NCI-H1417 treated with DMSO at 0.1 percent for 48 hours (cell line): ENCODE measurements at places on chromosomes 13 and 19.

DNA sequence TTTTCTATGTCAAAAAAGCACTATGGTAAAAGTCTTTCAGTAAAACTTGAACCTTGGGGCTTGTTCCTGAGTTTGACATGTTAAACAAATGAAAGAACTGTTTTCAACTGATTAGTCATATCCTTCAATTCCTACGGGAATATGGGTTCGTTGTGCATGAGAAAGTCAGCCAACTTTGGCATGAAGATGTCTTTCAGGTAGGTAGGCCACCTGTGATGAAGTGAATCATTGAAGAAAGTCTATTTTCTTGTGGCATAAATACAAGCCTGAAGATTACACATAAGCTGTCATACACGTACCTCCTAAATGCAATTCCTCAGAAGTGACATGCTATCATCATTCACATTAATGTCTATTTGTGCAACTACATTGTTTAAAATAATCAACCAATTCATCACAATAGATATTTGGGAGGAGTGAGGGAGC lies 513.0 kb downstream of the IRS2 start:
- no peak for DNase-seq

- DNase-seq: no peak
Observed at GRCh38 chr19:47267350-47267759, 7.3 kb upstream of the INAFM1 start.

DNA sequence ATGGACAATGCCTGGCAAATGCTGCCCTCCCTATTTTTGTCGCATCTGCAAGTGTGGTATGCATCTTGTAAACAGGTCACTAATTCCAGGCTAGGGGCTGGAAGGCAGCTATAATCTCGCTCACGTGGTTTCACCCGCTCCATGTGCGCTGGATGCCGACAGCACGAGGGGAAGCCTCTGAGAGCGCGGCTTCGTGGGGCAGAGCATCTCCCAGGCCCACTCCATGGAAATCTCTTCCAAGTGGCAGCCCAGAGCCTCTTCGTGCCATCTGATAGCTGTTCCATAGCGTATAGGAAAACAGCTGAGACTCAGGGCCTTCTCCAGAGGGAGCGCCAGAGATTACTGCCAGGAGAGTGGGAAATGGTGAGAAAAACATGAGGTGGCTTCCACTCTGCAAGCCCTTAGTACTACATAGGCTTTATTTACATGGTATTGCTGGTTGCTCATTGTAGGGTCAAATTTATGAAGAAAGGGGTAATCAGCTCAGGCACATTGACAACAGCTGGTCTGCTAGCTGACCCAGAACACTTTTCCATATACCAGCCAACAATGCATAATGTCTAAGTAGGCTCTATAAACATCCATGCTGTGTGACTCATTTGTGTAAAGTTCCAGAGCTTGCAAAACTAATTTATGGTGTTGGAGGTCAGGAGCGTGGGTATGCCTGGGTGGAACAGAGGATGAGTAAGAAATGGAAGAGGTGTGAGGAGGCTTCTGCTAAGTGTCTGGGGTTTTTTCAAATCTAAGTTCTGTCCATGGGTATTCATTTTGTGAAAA lies 165.2 kb downstream of the SHISA2 start:
- no peak for DNase-seq

DNA sequence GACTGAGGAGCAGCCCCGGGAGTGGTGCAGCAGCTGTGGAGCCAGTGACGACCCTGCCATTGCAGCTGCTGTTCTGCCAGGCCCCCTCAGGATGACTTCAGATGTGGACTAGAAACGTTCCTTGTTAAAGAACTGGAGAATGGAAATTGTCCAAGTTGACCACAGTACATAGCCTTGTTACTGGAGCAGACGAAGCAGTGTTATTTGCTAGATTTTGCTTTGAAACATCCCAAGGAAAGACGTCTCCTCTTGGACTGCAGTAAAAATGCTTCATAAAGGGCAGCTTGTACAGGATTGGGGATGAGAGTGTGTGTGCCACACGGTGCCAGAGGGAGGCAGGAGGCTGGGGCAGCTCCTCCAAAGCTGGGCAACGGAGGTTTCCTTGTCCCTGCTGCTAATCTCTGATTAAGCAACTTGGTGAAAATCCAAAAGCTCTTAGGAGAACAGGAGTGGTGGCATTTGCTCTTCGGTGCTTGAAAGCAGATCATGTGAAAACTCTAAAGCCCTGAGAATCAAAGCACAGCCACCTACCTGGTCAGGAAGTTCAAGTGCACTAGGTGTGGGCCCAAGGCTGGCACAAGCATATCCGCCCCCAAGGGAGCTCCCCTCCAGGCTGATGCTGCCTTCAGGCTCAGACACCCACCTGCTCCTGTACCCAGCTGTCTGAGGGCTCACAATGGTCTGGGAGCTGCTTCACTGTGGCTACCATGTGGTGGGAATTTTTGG lies 34.5 kb downstream of the SHISA2 start:
- DNase-seq: no peak

DNA sequence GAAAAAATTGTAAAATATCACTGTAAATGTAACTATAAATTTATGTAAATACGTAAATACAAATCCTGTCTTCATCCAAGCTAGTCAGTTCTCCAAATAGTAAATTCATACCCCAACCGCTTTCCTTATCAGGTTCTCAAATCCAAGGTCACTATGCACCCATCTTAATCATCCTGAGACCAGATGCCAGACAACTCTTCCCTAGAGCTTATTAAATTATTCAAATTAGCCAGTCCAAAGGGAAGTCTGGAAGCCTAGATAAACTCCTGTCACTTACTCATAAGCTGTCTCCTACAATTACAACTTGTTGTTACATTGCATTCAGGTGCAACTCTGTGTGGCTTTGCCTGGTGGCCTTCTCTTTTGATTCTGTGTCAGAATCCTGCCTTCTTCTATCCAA lies 836.1 kb upstream of the PCDH20 start:
- DNase-seq: no peak

DNA sequence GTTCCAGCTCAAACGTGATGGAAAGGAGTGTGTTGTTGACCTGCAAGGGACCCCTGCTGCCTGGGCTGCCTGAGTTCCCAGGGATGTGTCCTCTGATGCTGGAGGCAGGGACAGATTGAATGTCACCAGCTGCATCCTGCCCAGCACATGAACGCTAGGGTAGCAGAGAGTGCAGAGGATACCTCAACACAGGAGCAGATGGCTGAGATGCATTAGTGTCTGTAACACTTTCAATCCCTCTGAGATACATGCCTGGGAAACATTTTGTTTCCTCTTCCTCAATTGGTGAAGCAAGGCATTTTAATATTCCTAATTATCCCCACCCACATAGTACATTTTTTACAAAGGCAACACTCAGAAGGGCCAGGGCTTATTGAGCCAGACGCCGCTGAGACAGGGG lies 106.4 kb upstream of the UBL3 start:
- no peak for DNase-seq

GRCh38 chr19:38417544-38418506 lies 8.2 kb downstream of the RASGRP4 start:
- DNase-seq: peak; percentile 1

DNA sequence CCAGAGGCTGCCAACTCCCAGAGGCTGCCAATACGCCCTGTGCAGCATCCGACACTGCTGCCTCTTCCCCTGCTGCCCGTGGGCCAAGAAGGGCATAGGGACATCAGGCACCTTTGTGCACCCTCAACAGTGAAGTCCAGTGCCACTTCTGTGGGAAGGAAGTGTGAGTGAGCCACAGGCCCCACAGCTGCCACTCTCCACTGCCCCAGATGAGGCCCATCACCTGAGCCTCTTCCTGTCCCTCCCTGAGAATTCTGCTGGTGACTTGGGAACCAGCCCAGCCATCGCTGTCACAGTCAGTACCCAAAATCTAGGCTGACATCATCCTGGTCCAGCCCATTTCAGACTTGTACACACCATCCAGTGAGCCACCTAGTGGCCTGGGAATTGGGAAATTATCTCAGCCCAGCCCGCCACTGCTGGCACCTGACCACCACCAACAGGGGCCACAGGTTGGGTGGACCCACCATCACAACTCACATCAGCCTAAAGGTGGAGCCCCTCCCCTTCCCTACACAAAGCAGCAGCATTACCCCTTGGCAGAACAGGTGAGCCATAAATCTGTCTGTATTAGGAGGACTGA lies 733.9 kb upstream of the KLHL1 start:
- DNase-seq: no peak

DNA sequence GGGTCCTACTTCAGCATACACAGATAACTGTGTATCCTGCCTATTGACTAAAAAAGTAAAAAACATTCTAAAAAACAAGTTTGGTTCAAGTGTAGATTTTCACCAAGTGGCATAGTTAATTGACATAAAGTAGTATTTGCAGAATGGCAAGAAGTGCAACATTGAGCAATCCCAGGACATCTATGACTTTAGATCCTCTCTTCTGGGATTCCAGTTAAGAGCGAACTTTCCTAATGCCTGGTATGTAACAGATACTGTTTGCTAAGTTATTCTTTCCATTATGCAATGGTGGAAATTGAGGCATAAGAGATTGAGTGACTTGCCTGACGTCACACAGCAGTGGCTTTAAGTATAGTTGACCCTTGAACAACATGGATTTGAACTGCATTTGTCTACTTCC lies 96.1 kb downstream of the ZMYM2 start:
- no peak for DNase-seq

DNA sequence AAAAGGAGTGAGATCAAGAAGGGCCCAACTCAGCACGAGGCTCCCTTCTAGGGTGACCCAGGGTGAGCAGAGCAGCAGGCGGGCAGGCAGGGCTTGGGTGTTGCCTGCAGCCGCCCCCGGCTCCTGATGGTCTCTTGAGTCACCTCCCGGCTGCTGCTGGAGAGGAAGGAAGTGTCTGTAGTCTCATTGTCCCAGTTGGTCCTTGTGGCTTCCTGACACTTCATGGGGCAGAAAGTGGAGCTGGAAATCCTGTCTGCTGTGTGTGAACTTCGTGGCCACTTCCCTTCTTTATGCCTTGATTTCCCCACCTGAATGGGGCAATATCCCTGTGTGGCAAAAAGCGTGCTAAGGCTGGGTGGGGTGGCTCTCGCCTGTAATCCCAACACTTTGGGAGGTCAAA lies 2.5 kb downstream of the MAP1S start:
- no peak for DNase-seq

- DNase-seq: no peak
Observed at GRCh38 chr13:33181264-33181663, 104.3 kb downstream of the STARD13 start.

- no peak for DNase-seq
Observed at GRCh38 chr19:41935760-41936415, 7.6 kb upstream of the ERFL start.

DNA sequence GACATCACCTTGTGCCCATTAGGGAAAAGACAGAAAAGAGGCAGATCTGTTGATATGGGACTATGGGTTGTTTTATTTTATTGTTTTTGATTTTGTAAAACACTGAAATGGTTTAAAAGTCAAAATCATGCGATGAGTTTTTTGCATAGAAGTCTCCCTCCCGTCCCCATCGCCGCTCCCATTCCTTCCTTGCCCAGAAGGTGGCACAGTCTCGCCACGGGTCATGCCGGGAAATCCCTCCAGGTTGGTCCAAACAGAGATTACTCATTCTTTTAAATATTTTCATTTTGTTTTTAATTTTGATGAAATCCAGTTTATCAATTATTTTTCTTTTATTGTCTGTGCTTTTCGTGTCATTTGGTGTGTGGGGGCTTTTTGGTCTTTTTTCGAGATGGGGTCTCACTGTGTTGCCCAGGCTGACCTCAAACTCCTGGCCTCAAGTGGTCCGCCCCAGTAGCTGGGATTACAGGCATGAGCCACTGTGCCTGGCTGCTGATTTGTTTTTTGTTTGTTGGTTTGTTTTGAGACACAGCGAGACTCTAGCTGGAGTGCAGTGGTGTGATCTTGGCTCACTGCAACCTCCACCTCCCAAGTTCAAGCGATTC lies 9.2 kb downstream of the PGPEP1 start:
- DNase-seq: no peak

- no peak for DNase-seq
Observed at GRCh38 chr13:44843403-44843802, 145.9 kb downstream of the NUFIP1 start.

DNA sequence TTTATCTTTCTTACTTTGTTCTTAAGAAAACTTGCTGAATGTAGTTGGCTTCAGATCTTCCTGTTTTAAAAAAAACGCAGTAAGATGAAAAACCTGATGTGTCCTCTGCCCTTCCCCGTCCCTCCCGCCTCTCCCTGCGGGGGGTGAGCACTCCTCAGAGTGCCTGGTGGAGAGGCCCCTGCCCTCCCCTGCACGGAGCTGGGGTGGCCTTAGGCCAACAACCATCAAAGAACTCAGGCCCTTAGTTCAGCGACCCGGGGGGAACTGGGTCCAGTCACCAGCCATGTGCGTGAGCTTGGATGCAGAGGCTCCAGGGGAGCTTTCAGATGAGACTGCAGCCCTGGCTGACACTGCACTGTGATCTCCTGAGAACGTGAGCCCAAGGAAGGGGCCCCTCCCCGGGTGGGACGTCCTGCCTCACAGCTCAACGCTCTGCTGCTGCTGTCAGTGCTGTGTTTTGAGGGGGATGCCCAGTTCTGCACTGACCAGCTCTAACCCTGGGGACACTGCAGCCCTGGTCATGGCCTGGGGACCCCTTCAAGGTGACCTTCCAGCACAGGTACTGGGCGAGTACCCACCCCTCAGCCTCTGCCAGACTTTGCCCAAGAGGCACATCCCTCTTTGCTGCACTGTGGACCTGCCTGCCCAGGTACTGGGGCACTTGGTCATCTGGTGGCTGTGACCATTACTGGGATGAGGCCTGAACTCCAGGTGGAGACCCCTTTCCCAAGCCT lies 42.7 kb downstream of the ANKRD10 start:
- no peak for DNase-seq

DNA sequence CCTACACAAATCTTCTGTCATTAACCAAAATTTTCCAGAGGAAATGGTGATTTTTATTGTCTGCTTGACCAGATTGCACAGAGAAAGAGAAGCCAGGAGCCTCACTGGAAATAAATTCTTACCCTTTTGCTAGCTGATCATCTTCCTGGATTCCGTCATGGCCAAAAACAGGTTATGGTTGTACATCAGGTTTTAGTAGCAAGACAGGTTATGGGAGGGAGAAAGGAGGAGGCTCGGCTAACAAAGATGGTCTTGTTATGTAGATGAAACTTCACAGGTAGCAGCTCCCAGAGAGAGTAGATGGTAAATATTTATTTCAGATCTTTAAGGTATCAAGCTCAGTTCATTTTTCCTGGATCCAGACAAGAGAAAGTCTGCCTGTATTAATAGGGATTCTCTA lies 19.7 kb upstream of the CEACAM3 start:
- no peak for DNase-seq

GRCh38 chr19:15161028-15161984 lies 39.5 kb downstream of the NOTCH3 start:
- no peak for DNase-seq

GRCh38 chr13:64704121-64704649 lies 2526.0 kb downstream of the PCDH9 start:
- no peak for DNase-seq

GRCh38 chr13:43522788-43523187 lies 264.0 kb downstream of the ENOX1 start:
- DNase-seq: no peak

DNA sequence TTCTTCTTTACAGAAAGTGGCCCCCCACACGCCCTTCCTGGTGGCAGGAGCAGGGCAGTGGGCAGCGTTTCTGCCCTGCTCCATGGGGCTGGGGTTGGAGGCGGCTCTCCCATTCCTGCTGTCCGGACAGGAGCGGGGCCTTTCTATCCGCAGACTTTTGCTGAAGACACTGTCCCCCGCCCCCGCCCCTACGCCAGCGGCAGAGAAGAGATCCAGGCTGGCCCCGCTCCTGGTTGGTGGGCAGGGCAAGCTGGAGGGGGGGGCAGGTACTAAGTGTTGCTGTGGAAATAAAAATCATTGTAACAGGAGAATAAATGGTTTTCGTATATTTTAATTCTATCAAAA lies 81.7 kb downstream of the ZNF429 start:
- DNase-seq: no peak
